ENCODE measurements at places on chromosomes 11 and 22. TPM values are rescaled to one million over a fixed set of nuclear protein-coding genes. Genes with fewer than 3 reads are reported as not detected.

DNA sequence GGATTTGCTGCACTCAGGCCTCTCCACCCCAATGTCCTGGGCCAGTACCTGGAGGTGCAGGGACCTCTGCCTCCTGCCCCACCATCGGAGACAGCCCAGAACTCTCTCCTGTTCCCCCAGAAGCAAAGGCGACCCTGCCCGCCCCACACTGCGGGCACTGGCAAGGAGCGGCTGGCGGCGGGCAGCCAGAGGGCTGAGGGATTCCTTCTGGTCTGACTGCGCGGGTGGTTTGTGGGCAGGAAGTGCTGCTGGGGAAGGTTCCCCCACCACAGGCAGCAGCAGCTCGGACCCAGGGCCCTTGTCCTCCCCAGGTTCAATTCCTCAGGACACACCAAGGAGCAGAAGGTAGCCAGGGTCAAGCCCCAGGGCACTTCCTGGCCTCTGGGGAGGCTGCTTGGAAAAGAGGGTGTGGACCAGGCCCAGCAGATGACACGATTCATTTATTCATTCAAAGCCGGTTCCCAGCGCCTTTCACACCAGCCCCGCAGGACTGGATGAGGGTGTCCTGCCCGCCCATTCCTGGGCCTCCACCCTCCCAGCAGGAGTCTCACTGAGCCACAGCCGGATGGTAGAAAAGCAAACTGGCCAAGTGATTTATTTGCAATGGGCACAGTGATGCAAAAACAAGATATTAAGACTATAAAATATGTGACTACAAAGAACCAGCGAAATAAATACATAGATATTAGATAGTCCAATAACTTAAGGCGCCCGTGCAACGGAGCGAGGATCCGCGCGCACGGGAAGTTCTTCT, 1.2 kb downstream of the PHLDA2 start:
- DNase-seq, result no peak
- H3K36me3 ChIP-seq, result no peaks in the 10 kb centered on the region
- no peak overlapping the region for H3K27ac ChIP-seq

DNA sequence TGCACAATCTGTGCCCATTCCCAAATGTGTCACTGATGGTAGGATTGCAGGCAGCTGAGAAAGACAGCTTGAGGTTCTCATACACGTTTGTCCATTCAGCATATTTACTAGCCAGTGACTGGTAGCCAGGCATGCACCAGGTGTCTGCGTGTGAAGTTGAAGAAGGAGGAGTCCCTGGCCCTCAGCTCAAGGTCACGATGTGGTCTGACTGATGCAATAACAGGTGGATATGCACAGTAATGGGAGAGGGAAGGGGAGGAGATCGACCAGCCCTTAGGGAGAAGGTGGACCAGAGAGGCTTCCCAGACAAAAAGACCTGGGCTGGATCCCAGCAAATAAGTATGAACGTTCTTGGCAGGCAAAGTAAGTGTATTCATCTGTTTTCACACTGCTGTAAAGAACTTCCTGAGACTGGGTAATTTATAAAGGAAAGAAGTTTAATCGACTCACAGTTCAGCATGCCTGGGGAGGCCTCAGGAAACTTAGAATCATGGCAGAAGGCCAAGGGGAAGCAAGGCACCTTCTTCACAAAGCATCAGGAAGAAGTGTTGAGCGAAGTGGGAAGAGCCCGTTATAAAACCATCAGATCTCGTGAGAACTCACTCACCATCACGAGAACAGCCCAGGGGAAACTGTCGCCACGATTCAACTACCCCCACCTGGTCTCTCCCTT, 96.0 kb downstream of the MN1 start:
- no peaks in the 10 kb centered on the region for H3K4me1 ChIP-seq
- no peaks in the 10 kb centered on the region for H3K27me3 ChIP-seq
- no peak for DNase-seq
- H3K27ac ChIP-seq, result no peak overlapping the region
- H3K36me3 ChIP-seq, result no peaks in the 10 kb centered on the region

- H3K4me1 ChIP-seq, result no peaks in the 10 kb centered on the region
- no peak overlapping the region for H3K27ac ChIP-seq
- no peaks in the 10 kb centered on the region for H3K36me3 ChIP-seq
- no peak for DNase-seq
- peaks cover 4% of the 10 kb centered on the region for H3K27me3 ChIP-seq
Measured at GRCh38 chr11:2797741-2798361, 87.7 kb downstream of the CDKN1C start.

DNA sequence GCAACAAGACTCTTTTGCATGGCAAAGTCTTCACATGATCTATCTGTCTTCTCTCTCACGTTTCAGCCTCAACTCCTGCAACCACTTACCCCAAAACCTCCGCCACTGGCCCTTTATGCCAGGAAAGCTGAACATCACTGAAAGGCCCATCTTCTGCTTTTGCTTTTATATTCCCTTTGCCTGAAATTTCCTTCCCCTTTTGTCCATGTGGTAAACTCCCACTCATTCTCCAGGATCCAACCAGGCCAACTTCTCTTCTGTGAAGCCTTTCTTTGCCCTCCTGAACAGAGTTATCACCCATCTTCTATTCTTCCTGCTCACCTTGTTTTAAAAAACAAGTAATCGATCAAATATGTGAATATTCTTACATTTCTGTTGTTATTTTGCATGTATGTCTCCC, 117.8 kb downstream of the WNT11 start:
- no peak for DNase-seq
- H3K4me3 ChIP-seq, result no peak overlapping the region
- H3K27me3 ChIP-seq, result no peaks in the 10 kb centered on the region
- no peaks in the 10 kb centered on the region for H3K4me1 ChIP-seq
- no peak overlapping the region for H3K27ac ChIP-seq

- peak; percentile 38 for DNase-seq
- no peaks in the 10 kb centered on the region for H3K27me3 ChIP-seq
- peaks cover 70% of the 10 kb centered on the region for H3K4me1 ChIP-seq
- H3K36me3 ChIP-seq, result no peaks in the 10 kb centered on the region
Measured at GRCh38 chr11:3165152-3165705, at the start of gene OSBPL5. Gene OSBPL5 (minus strand): TSS chr11:3165310. CDS start chr11:3129148, 36,162 bp downstream.

DNA sequence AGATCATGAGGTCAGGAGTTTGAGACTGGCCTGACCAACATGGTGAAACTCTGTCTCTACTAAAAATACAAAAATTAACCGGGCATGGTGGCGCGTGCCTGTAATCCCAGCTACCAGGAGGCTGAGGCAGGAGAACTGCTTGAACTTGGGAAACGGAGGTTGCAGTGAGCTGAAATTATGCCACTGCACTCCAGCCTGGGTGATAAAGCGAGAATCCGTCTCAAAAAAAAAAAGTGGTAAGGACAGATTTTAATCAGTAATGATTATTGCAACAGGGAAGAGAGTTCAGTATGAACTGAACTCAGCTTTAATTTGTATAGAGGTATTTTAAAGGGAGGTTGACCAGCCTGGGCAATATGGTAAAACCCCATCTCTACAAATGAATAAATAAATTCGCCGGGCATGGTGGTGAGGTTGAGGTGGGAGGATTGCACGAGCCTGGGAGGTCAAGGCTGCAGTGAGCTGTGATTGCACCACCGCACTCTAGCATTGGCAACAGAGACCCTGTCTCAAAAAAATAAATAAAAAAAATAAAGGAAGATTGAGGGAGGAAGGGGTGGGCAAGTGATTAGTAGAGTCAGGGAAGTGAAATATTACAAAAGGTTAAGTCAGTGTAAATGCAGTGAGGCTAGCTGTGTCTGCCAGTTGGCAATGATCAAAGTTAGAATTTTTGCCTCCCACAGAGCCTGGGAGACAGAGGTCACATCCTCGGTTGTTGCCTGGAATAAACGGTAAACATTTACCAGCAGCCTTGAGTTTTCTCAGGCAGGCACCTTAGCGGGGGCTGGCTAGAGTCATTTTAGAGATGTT, 2.6 kb upstream of the MCM5 start:
- no peak overlapping the region for H3K4me3 ChIP-seq
- H3K27me3 ChIP-seq, result no peaks in the 10 kb centered on the region
- no peaks in the 10 kb centered on the region for H3K36me3 ChIP-seq
- H3K4me1 ChIP-seq, result peaks cover 28% of the 10 kb centered on the region
- H3K27ac ChIP-seq, result no peak overlapping the region

DNA sequence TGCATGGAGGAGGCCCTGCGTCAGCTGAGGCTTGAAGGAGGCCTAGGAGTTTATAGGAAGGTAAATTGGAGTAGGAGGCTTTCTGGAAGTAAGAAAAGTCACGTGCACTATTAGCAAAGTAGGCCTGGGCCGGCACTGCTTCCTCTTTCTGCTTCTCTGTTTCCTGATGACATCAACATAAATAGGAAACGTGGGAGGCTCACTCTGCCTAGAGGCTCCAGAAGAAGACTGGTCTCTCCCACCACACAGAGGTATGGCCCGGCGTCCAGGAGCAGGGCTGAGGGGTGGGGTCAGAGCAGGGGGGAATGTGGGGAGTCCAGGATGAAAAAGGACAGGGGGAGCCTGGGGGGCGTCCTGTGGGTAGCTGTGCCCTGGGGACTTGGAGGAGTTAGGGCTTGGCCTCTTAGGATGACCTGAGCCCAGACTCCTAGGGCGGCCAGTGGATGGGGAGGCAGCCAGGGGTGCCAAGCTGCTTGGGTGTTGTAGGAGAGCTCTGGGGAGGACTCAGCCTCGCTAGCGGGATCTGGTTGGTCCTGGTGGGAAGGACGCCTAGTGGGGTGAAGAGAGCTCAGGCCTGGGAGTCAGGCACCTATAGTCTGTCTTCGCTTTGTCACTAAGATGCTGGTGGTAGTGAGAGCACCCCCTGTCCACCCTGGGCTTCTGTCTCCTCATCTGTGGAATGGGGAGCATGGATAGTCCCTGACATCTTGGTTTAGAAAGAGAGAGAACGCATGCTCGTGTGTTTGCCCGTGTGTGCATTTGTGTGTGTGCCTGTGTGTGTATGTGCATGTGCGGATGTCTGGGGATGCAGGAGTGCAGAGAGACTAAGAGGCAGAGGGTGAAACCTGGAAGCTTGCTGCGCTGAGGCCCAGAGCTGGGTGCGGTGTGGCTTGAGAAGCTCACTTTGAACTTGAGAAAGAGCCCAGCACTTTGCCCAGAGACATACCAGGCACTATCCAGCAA, at the start of gene CSF2RB:
Gene CSF2RB (plus strand): TSS at position 202 of the 963 bp plus-strand sequence. CDS start 8,580 bp downstream, outside the sequence.
- no peak within 1 kb of the TSS for H3K27ac ChIP-seq
- no peak within 1 kb of the TSS for H3K4me3 ChIP-seq
- DNase-seq, result no peak

DNA sequence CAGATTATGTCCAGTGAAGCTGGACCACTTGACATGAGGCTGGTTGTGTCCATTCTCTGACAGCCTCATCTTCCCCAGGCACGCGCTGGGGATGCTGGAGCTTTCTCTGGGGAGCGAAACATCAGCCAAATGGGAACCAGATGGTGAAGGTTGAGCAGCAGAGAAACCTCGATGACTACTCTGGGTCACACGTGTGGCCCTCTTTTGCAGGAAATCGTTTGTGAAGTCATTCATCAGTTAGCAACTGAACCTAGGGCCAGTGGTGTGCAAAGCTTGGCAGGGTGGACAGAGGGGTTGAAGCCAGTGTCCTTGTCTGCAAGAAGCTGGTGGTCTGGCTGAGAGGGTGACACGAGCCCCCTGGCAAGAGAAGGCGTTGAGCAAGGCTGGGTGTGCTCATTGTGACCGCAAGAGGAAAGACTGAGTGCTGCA, 109.8 kb downstream of the ZBTB16 start:
- H3K36me3 ChIP-seq, result no peaks in the 10 kb centered on the region
- peaks cover 92% of the 10 kb centered on the region for H3K4me1 ChIP-seq
- H3K27me3 ChIP-seq, result no peaks in the 10 kb centered on the region

DNA sequence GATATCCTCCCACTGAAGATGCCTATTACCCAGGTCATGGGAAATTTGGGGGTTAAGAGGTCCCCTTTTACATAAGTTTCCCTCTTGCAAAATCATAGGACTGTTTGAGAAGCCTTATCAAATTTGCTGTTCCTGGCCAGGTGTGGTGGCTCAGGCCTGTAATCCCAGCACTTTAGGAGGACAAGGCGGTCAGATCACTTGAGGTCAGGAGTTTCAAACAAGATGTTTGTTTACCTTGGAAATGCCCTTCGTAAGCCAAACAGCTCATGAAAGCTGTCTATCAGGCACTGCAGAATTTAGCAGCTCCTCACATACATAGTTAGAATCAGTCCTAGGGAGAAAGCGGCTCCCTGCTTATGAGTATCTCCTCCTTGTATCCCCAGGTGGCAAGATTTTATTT, 4.9 kb upstream of the EI24 start:
- H3K27me3 ChIP-seq, result no peaks in the 10 kb centered on the region
- no peak overlapping the region for H3K4me3 ChIP-seq
- no peaks in the 10 kb centered on the region for H3K36me3 ChIP-seq
- no peak for DNase-seq
- peaks cover 7% of the 10 kb centered on the region for H3K4me1 ChIP-seq
- H3K27ac ChIP-seq, result no peak overlapping the region

- H3K4me3 ChIP-seq, result no peak overlapping the region
- no peak for DNase-seq
- H3K4me1 ChIP-seq, result no peaks in the 10 kb centered on the region
- H3K27me3 ChIP-seq, result no peaks in the 10 kb centered on the region
Measured at GRCh38 chr22:34427841-34428240, 507.6 kb upstream of the LARGE1 start.

- no peak for DNase-seq
- H3K27ac ChIP-seq, result no peak overlapping the region
- H3K27me3 ChIP-seq, result no peaks in the 10 kb centered on the region
- H3K4me1 ChIP-seq, result no peaks in the 10 kb centered on the region
- H3K36me3 ChIP-seq, result no peaks in the 10 kb centered on the region
Measured at GRCh38 chr11:15800111-15800800, 556.1 kb downstream of the SOX6 start.

GRCh38 chr22:21665047-21665851, 563 bp upstream of the PPIL2 start:
- H3K27me3 ChIP-seq, result no peaks in the 10 kb centered on the region
- no peaks in the 10 kb centered on the region for H3K36me3 ChIP-seq
- peak overlapping the region; percentile 99 for H3K4me3 ChIP-seq
- H3K27ac ChIP-seq, result peak overlapping the region; percentile 83
- DNase-seq, result no peak

- DNase-seq, result no peak
- H3K27ac ChIP-seq, result no peak overlapping the region
- no peaks in the 10 kb centered on the region for H3K36me3 ChIP-seq
- peak overlapping the region; percentile 15 for H3K4me3 ChIP-seq
- peaks cover 9% of the 10 kb centered on the region for H3K27me3 ChIP-seq
- peaks cover 32% of the 10 kb centered on the region for H3K4me1 ChIP-seq
Measured at GRCh38 chr22:29314537-29315285, 786 bp downstream of the RASL10A start.

- no peaks in the 10 kb centered on the region for H3K27me3 ChIP-seq
- no peak for DNase-seq
- H3K36me3 ChIP-seq, result peaks cover 13% of the 10 kb centered on the region
- H3K4me1 ChIP-seq, result no peaks in the 10 kb centered on the region
Measured at GRCh38 chr22:46866591-46866990, 104.1 kb downstream of the TBC1D22A start.

DNA sequence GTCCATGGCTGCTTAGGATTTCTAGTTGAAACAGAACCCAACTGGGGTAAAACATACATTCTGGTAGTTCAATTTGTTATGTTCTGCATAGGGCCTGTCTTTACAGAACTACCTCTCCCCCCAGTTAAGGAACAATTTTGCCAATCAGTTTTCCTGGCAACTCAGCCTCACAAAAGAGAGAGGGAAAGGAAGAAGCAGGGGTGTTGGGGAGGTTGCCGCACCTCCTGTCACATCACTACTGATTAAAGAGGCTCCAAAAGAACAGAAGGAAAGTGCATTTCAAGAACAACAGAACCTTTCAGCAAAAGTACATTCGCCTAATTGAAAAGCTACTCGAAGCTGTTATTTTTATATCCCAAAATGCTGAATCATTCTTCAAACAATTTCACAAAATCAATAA, 217.6 kb downstream of the CADM1 start:
- no peak overlapping the region for H3K4me3 ChIP-seq
- no peak overlapping the region for H3K27ac ChIP-seq

NLRX1 gene
- 12.8 TPM for total RNA-seq

ZNF214 gene
- total RNA-seq, result not detected

HEPACAM gene
- not detected for total RNA-seq

SYT7 gene
- total RNA-seq, result not detected

MRGPRF gene
- total RNA-seq, result not detected

OR5A1 gene
- not detected for total RNA-seq

C11orf86 gene
- not detected for total RNA-seq

BDNF gene
- total RNA-seq, result not detected

PRODH gene
- 0.70 TPM for total RNA-seq

SLN gene
- not detected for total RNA-seq

PARVG gene
- 236 TPM for total RNA-seq
